Stimulated activated CD4-positive, alpha-beta T cell treated with anti-CD3 and anti-CD28 coated beads, Interleukin-1b, Interleukin-23, amount 100 ng/mL, for 1 hour (primary cell): ENCODE measurements at places on chromosomes 5 and 9.

DNA sequence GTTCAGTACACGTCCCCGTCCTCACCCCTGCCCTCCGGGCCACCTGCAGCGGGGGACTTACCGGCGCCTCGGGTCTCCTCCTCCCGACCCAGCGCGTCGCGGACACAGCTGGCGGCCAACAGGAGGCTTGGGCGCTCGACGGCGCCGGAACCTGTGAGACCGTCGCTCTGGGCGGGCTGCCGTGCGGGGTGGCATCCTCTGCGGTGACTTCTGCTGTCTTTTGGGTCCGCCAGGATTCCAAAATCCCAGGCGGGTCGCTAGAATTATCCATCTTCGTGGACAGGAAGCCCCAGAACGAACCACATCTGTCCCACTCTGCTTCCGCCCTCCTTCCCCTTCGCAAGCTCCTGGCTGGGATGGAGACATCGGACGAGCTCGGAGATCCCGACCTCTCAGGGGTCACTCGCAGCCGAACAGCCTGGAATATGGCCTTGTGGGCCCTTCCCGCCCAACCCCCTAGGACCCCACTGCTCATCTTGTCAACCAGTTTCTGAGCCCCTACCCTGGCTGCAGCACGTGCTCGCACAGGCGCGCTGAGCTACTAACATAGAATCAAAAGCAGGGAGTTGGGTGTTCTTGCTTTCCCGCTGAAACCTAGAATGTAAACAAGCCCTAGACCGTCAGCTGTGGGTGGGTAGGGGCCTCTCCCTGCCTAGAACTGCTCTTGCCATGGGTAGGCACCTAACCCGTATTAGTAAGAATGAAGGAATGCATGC, 947 bp upstream of the MARCHF3 start:
- no peak for DNase-seq

DNA sequence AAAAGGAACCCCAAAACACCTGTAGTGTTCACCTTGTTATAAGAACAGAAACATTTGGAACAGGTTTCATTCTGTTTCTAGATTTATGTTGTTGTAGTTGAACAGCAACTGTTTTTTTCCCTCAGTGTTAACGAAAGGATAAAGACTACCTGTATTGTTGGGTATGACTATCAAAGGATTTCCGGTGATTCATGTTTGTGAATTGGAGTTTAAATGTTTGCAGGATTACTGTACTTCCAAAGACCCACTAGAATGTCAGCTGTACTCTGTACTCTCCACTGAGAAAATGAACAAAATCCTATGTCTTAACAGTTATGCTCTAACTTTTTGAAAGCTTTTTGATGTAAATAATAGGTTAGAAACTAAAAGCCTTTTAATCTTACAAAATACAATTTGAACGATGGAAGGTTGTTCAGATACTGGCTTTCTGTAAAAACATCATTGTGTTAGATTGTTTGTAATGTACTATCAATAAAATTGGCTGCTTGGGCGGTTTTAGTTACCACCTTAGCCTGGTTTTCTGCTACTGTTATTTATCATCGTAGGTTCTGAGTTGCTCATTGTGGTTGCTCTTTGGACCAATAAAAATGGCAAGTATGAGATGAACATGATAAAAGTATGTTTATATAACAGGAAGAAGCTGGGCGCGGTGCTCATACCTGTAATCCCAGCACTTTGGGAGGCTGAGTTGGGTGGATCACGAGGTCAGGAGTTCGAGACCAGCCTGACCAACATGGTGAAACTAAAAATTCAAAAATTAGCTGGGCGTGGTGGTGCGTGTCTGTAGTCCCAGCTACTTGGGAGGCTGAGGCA, 44.1 kb downstream of the DCP2 start:
- DNase-seq: no peak

- DNase-seq: no peak
Measured at GRCh38 chr5:133467826-133468463, 144.4 kb downstream of the FSTL4 start.

- no peak for DNase-seq
Measured at GRCh38 chr5:148807851-148808250, 18.6 kb upstream of the ADRB2 start.

DNA sequence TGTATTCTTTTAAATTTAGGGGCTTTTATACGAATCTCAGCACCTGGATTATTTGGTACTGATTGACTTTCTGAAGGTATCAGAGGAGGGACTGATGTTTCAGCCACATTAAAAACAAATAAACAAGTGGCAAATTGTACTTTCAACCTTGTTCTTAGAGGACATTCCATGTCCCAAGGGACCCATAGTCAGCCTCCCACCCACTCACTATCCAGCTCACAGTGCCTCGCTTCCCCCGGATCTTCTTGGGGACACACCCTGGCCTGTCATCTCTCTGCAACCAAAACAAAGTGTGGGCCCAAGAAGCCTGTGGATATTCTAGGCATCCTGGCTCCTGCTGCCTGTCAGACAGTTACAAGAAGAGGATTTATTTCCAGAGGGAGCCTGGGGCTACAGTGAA, 8.8 kb upstream of the BOD1 start:
- DNase-seq: no peak

DNA sequence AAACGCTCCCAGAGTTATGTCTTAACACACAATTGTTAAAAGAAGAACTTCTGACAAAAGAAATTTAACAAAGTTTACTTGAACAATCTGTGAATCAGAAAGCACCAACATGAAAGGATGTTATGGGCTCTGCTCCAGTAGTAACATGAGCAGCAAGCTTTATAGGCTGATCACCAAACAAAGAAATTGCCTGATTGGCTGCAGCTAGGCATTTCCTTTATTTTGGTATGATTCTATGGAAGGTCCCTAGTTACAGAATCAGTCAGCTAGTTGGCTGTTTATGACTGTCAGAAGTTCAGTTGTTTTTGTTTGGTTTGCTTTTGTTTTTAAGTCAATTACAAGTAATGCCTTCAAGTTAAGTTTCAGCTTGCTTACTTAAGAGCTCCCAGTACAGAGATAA, 102.4 kb upstream of the SMC2 start:
- no peak for DNase-seq

DNA sequence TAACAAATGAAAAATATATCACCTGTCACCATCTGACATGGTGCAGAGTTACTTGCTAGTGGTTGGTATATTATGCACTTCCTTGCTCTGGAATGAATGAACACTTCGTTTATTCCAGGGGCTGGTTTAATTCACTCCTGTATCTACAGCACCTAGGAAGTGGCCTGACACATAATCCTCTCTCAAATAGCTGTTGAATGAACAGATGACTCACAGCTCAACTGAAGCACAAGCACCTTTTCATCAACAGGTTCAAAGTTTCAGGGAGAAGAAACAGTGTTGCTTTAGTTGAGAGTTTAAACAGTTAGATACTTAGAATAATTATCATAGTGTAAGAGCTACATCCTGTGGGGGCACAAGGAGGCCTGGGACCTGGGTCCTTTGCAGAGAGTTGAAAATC, 135.0 kb upstream of the DAP start:
- DNase-seq: no peak

- DNase-seq: no peak
Measured at GRCh38 chr5:65113771-65114170, 345.0 kb downstream of the CWC27 start.

DNA sequence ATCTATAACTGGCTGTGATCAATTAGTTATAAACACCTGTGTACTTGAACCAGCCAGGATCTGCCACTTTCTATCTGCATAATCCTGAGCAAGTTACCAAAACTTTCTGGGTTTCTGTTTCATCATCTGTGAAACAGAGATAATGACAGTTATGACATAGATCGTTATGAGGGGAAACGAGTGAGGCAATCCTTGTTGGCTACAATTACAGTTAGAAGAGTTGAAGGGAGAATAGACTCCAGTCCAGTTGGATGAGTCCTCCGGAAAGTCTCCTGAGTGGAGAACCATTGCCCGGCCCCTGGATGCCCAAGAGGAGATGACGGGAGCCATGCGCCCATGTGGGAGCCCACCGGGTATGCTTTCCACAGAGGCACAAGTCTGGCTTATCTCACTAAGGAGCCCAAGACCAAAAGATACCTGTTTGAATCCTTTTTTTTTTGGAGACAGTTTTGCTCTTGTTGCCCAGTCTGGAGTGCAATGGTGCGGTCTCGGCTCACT, 4.5 kb downstream of the PDE6A start:
- DNase-seq: no peak

GRCh38 chr5:14914623-14915260, 43.2 kb upstream of the ANKH start:
- DNase-seq: no peak

DNA sequence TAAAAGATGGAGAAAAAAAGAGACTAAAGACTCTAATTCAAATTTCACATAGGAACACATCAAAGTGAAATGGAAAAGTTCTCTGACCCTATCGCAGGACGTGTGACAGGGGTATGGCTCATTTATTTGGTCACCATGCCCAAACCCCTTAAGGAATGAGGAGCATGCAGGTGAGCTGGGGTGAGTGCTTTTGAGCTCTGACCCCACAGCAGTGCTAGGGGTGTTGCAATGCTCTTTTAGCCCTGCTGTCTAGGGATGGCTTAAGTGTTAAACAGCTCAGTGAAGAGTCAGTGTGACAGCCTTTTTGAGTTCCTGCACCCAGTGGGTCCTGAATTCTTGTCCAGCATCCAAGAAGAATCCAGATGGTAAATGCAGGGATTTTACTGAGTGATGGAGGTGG, 143.0 kb upstream of the ANKRD55 start:
- DNase-seq: no peak

GRCh38 chr9:111450124-111450523, 34.1 kb downstream of the ECPAS start:
- no peak for DNase-seq

DNA sequence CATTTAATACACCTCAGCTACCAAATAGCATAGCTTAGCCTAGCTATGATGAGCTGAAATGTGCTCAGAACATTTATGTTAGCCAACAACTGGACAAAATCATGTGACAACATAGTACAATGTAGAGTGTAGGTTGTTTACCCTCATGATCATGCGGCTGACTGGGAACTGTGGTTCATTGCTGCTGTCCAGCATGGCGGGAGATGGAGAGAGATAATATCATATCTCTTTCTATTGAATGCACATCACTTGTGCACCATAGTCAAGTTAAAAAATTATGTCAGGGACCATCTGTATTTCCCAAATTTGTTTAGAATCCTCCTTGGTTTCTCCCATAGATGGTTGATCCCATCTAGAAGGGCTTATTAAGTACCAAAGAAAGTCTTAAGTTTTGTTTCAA, 151.1 kb upstream of the ELL2 start:
- DNase-seq: no peak

GRCh38 chr9:109418827-109419226, 79.3 kb downstream of the PTPN3 start:
- no peak for DNase-seq

DNA sequence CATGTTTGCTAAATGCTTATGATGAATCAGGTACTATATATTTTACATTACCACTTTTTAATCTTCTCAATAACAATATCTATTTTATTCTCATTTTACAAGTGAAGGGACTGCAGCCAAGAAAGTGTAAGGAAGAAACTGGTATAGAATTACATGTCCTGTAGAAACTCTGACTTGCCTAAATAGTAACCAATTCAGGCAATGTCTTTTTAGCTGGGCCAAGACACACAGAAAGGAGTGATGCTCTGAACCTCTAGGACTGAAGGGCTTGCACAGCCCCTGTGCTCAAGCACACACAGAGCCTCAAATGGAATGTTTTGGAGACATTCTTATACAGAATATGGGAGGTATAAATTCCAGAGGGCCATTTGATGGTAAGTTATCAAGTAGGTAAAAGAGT, 286.4 kb upstream of the TNC start:
- no peak for DNase-seq

- no peak for DNase-seq
Measured at GRCh38 chr5:158255609-158256008, 396.7 kb upstream of the CLINT1 start.

- DNase-seq: no peak
Measured at GRCh38 chr5:32504329-32504988, 59.9 kb upstream of the ZFR start.

GRCh38 chr9:136569526-136570148, 23.8 kb upstream of the NOTCH1 start:
- no peak for DNase-seq

DNA sequence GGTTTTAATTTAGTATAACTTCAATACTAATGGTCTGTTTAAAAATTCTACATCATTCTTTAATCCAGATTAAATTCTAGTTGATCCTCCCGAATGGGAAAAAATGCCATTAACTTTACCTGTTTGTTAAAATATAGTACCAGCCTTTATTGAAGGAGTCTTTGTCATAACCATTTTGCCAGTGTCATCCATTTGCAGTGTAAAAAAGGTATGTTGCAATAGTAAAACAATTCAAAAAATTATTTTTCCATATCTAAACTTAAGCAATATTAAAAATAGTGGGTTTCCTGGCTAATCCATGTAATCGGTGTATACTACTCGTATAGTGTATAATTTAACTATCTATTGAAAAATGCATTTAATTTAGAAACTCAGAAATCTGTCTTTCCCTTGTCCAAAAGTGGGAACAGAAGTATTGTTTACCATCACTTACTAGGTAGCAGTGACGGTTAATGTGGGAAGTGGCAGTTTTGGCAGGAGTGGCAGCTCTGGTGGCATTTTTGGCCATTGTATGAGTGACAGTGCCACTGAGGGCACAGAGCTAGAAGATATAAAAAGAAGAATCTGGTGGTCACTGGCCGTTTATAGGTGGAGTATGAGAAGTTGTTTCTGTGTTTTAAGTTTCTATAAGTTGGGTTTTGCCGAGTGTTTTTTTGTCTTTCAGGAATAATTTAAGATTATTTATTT, 1.9 kb downstream of the AP3S1 start:
- no peak for DNase-seq

DNA sequence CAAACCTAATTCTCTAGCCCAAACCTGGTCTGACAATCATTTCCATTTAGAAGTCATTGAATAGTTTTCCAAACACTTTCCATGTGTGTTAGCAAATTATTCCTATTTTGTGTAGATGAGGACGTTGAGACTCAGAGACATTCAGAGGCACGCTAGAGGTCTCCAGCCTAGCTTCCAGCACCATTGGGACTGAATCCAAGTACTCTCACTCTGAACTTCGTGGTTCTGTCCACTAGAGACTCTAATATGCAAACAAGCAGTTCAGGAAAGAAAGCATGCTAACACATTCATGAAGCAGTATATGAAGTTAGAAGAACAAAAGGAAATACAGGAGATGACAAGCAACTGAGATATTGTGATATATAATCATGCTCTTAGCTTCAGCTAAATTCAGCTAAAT, 354.8 kb downstream of the NTRK2 start:
- no peak for DNase-seq

- no peak for DNase-seq
Measured at GRCh38 chr5:145761254-145761653, 73.9 kb downstream of the PRELID2 start.

DNA sequence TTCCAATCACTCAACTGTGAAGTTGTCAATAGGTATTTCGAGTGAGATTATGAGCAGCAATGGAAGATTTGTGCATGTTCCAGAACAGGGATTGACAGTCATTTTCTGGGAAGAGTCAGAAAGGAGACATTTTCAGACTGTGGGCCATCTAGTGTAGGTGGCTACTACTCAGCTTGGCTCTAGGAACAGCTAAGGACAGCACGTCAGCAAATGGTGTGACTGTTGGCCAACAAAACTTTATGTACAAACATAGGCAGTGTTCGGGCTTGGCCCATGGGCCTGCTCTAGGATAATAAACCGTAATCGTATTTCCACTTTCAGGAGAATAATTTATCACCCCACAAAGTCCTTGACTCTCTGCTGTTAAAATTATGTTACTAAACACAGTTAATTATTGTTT, 143.6 kb downstream of the ADCY2 start:
- DNase-seq: no peak
